Stimulated activated naive CD4-positive, alpha-beta T cell (primary cell): ENCODE measurements at places on chromosomes 4 and X.

- DNase-seq: no peak
These were observed 38.8 kb upstream of the TADA2B start for GRCh38 chr4:7004331-7004730.

DNA sequence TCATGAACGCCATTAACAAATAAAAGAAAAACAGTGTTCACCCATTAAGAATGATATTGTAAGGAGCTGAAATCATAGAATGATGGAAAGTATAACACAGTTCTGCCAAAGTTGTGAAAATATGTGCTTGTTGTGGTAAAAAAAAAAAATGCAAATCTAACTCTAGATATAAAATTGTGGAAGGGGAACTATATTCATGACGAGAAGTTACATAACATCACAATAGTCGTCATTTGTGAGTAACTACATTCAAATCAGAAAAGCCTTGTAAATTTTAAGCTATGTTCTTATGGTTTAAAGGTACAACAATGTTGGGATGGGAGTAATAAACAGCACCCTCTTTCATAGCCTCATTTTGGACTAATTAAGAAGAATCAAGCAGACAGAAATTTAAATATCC lies 57.6 kb upstream of the PRDM8 start:
- DNase-seq: no peak

DNA sequence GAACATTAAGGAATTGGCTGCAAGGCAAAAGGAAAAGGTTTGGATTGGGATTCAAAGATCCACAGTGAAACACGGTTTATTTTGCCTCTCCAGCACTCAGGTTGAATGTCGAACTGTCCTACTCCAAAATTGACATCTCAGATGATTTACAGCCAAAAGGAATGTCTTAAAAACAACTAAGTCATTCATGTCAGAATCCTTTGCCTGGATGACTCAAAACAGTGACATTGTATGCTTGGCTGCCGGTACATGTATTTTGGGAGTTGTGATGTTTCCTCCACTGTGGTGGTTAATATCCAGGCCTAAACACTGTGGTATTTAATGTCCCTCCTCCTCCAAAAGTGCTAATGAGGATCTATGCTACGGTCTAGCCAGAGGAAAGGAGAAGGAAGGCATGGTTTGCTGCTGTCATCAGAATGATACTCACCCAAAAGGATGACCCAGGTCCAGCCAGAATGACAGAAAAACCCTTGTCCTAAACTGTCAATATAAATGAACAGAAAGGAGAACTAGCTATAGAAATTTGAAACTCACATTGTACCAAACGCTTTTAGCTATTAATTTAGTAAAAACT lies 20.9 kb downstream of the PGM2 start:
- DNase-seq: no peak

DNA sequence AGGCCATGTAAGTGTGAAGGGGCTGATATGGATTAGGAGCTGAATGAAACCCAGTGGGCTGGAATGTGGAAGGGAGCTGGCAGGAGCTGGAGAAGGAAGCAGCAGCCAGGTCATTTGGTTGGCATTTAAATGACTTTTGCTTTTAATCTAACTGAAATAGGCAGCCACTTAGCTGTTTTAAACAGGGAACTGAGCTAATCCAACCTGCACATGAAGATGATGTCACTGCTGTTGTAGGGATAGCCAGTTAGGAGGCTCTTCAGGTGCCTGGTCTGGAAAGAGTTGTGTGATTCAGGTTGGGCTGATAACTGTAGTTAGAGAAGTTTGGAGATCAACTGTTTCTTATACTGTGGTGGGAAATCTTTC lies 122.4 kb downstream of the PALLD start:
- no peak for DNase-seq

DNA sequence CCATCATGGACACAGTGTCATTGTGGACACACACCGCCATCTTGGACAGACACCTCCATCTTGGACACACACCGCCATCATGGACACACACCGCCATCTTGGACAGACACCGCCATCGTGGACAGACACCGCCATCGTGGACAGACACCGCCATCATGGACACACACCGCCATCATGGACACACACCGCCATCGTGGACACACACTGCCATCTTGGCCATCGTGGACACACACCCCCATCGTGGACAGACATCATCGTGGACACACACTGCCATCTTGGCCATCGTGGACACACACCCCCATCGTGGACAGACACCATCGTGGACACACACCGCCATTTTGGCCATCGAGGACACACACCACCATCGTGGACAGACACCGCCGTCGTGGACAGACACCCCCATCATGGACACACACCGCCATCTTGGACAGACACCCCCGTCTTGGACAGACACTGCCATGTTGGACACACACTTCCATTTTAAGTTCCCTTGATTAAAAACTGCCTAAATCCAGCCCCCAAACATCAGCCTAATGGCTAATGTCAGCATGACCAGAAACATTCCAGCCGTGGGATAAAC lies 9.1 kb downstream of the ASMTL start:
- DNase-seq: no peak
